ENCODE measurements at places on chromosomes 13 and 19.
A peak's percentile ranks its signal among the peaks of the same experiment; 100 is the strongest.

- peak within 1 kb of the TSS; percentile 89 for H3K27ac ChIP-seq
- H3K4me1 ChIP-seq: no peaks in the 10 kb centered on the region
- peak; percentile 78 for DNase-seq
- no peaks in the 10 kb centered on the region for H3K36me3 ChIP-seq
- peak within 1 kb of the TSS; percentile 95 for H3K4me3 ChIP-seq
Observed at GRCh38 chr19:53537521-53538377, at the start of gene ZNF331. Gene ZNF331 (plus strand): TSS chr19:53538145. CDS start chr19:53569377, 31,232 bp downstream.

DNA sequence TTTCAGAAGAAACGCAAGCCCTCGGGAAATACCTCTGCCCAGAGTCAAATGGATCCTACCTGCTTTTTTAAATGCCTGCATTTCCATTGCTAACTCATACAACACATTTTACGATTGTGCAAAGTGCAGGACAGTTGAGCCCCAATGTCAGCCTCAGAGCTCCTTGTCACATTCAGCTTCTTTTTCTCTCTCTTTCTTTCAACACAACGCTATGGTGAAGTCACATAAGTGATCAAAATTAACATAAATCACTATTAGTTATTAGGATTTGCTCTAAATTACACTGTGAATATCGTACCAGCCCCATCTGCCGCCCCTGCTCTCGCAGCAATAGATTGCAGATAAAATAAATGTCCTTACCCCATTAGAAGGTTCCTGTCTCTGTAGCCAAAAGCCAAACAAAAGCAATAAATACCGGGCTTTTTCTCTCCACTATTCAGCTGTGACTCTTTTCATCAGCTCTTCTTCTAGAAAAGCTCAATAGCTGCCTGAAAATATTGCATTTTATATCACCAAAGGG lies 8.8 kb downstream of the POU4F1 start:
- peaks cover 58% of the 10 kb centered on the region for H3K4me1 ChIP-seq
- H3K36me3 ChIP-seq: peaks cover 2% of the 10 kb centered on the region
- H3K4me3 ChIP-seq: peak overlapping the region; percentile 85
- no peak for DNase-seq
- peaks cover 17% of the 10 kb centered on the region for H3K27me3 ChIP-seq

DNA sequence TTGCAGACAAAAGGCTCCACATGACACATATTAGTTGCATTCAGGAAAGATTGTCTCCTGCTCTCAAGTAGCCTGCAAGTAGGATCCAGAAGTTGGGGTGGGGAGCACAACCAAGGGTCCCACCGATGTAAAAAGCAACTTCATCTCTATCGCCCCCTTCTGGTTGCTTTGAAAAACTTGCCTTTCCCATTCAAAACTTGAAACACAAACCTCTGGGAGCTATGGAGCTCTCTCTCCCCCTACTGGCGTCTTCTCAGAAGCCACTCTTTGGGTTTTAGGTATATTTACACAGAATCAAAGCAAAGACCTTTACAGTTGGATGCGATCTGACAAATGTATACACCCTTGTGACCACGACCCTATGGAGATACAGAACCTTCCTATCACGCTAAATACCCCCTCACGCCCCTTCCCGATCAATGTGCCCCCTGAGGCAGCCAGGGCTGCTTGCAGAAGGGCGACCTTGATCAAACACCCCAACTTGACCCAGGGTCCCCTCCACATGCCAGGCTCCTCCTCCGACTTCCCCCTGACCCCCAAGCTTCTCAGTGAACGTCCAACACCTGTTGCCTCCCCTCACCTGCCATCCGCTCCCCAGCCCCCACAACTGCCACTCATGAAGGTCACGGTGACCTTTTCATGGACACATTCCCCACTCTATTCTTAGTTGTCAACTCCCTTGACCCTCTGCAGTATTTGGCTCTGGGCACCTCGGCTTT lies 10.1 kb downstream of the NOSIP start:
- peaks cover 21% of the 10 kb centered on the region for H3K4me1 ChIP-seq
- no peak for DNase-seq
- peak overlapping the region; percentile 63 for H3K4me3 ChIP-seq

DNA sequence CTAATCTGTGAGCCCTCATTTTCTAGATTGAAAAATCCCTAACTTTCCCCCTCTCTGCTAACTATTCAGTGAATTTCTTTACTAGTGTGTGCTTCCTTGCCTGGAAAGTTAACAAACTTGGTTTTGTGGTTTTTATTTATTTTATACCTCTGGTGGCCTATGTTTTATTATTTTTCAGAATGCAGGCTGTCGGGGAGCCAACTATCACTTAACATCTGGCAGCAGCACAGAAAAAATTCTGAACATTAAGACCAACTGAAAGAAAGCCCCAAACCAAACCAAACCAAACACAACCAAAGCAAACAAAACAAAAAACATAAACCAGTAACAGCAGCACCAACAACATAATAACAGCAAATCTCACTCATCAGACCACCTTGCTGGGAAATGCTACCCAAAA lies 109.0 kb upstream of the KL start:
- H3K4me3 ChIP-seq: no peak overlapping the region
- no peaks in the 10 kb centered on the region for H3K36me3 ChIP-seq
- H3K27ac ChIP-seq: no peak overlapping the region
- no peaks in the 10 kb centered on the region for H3K27me3 ChIP-seq
- H3K4me1 ChIP-seq: peaks cover 13% of the 10 kb centered on the region

DNA sequence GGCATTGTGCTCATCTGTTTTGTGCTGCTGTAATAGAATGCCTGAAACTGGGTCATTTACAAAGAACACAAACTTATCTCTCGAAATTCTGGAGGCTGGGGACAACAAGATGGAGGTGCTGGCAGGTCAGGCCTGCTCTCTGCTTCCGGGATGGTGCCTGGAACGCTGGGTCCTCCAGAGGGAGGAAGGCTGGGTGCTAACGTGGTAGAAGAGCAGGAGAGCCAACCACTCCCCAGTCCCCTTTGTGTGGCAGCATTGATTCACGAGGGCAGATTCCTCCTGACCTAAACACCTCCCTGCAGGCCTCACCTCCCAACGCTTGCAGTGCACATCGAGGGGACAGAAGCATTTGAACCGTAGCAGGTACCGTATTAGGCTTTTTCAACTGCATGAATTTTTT lies 34.1 kb upstream of the TFDP1 start:
- H3K4me1 ChIP-seq: peaks cover 32% of the 10 kb centered on the region
- peaks cover 6% of the 10 kb centered on the region for H3K27me3 ChIP-seq
- H3K36me3 ChIP-seq: no peaks in the 10 kb centered on the region
- peak overlapping the region; percentile 33 for H3K27ac ChIP-seq
